ENCODE measurements at places on chromosomes 16 and 17.

GRCh38 chr16:54285414-54286089, 1.0 kb downstream of the IRX3 start:
- no peak for DNase-seq

DNA sequence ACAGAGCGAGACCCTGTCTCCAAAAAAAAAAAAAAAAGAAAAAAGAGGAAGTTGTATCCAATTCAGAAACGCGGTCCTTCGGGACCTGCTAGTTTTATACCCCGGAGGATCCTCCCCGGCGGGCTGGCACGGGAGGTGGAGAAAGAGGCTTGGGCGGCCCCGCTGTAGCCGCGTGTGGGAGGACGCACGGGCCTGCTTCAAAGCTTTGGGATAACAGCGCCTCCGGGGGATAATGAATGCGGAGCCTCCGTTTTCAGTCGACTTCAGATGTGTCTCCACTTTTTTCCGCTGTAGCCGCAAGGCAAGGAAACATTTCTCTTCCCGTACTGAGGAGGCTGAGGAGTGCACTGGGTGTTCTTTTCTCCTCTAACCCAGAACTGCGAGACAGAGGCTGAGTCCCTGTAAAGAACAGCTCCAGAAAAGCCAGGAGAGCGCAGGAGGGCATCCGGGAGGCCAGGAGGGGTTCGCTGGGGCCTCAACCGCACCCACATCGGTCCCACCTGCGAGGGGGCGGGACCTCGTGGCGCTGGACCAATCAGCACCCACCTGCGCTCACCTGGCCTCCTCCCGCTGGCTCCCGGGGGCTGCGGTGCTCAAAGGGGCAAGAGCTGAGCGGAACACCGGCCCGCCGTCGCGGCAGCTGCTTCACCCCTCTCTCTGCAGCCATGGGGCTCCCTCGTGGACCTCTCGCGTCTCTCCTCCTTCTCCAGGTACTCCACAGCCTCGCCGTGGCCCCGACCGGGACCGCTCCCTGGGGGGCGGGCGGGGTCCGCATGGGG, at the start of gene CDH3:
TSS of gene CDH3 (plus strand) at position 596 of the 779 bp plus-strand sequence. CDS start at position 666, 70 bp downstream.
- no peak for DNase-seq

DNA sequence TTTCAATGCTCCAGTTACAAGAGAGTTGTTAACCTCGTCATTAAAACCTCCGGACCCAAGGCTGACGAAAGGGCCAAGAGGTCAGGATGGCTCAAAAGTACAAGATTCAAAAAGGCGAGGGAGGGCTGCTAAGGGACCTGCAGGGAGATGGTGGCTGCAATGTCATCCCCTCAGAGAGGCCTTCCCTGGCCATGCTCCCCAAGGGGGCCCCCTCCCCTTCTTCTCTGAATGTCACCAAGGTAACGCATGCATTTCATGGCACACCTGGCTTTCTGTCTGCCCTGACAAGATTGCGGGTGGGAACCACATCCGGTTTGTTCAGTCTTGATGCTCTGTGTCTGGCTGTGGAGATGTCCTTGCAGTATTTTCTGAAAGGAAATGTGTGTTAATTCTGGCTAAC, 89.9 kb downstream of the C16orf78 start:
- peak; percentile 46 for DNase-seq

DNA sequence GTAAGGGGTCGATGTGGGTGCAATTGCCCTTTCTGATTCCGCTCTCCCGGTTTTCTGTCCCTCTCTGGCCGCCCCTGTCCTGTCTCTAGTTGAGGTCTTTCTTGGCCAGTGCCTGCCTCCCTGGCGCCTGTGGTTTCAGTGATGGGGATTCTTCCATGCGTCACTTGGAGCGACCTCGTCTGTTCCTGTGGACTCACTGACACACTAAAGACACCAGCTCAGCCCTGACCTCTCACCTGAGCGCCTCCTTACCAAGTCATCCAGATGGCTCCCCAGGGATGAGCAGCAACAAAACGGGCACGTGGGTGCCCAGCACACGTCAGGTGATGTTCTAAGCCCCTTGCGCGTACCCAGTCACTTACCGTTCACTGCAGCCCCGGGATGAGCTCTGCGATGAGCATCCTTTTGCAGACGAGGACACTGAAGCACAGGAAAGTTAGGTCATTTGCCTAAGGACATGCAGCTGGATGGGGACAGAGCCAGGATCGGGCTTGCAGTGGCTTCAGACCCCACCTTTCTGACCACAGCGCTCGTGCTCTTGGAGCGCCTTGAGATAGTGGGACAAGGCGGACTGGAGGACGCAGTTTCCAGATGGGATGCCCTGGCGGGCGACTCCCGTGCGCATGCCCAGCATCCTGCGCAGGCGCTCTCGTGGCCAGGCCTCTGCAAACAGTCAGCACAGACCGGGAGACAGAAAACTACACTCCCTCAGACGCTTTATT, 11.5 kb upstream of the LGALS3BP start:
- DNase-seq: no peak

- DNase-seq: no peak
These were observed 18.8 kb downstream of the ADORA2B start for GRCh38 chr17:15963670-15964110.

- DNase-seq: no peak
These were observed 9.3 kb upstream of the RNF135 start for GRCh38 chr17:30961209-30962188.

- DNase-seq: no peak
These were observed 172.5 kb downstream of the AHSP start for GRCh38 chr16:31700200-31700529.

GRCh38 chr16:81936209-81937000, 74.9 kb downstream of the SDR42E1 start:
- DNase-seq: no peak

DNA sequence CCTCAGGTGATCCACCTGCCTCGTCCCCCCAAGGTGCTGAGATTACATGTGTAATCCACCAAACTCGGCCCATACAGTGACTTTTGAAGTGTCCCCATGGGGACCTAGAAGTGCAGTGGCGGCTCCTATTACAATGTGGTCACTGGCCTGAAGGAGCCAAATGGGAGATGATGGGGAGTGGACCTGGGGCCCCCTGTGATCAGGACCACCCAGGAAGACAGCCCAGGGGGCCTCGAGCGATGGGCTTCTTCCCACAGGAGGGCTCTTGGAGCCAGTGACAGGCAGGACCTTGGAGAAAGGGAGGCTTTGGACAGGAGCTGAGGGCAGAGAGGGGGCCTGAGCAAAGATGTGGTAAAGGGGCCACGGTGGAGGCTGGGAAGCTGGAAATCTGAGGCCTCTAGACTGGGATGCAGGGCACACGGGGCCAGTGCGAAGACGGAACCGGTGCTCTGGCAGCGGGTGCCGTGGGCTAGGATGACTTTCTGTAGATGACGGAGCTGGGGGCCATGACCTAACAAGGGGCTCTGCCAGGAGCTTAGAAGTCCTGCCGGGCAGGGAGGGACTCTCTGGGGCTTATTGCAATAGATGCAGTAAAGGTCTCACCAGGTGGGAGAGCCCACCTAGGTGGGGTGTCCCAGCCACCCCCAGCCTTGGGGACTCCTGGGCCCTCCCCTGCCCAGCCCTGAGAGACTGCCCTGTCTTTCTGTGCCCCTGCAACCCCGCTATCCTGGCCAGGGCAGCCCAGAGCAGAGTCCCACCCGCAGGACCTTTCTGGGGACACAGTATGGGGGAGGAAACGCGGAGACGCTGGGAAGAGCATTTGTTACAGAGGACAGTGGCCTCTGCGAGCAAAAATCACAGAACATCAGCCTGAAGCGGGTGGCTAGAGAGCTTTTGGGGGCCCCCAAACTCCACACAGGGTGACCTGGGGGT, 2.7 kb upstream of the C17orf99 start:
- DNase-seq: no peak

- DNase-seq: no peak
These were observed 597 bp downstream of the OVCA2 start for GRCh38 chr17:2042390-2042847.

DNA sequence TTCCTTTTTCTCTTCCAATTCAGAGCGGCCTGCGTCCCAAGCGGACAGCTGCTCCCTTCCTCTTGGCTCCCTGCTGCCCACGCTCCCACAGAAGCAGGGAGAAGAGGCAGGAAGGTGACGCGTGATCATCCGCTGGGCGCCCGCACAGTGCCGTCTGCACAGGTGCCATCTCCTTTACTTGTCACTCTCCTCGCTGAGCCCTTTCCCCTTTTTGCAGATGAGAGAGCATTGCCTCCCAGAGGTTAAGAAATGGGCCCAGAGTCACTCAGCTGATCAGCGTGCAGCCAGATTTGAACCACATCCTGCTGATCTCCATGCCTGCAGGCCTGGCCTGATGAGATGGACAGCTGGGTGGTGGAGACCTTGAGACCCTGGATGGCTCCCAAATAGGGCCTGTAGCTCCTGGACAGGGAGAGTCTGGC, 299.8 kb downstream of the SEC14L1 start:
- DNase-seq: no peak

GRCh38 chr16:53785044-53785443, 81.1 kb downstream of the FTO start:
- DNase-seq: no peak

DNA sequence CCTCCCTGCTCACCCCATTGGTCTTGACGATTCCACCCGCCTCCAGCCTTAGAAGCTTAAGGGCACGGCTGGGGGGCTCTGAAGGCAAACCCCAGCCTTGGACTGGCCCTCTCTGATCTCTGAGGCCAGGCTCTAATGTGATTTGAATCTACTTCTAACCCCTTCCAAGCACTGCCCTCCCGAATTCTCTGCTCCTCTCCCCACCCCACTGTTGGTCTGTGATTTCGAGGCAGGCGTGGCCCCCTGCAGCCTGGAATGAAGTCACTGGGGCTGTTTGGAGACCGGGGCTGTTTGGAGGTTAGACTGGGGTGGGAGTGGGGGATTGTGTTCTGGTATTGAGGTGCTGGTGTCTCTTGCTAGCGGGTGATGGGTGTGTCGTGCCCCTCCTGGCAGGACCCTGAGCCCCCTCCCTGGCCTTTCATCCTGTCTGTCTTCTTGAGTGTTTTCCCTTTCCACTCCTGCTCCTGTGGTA, 2.2 kb downstream of the GRB7 start:
- DNase-seq: no peak
